ENCODE measurements at places on chromosomes 2 and 18. TPM values are rescaled to one million over a fixed set of nuclear protein-coding genes. Genes with fewer than 3 reads are reported as not detected.

The GPAT2 gene
- total RNA-seq = 0.62 TPM

The SLC19A3 gene
- 0.53 TPM for total RNA-seq

The TMEFF2 gene
- 1.5 TPM for total RNA-seq

The UGT1A4 gene
- 3.8 TPM for total RNA-seq

The NAT8 gene
- not detected for total RNA-seq

The IL36RN gene
- 5.0 TPM for total RNA-seq

The UGT1A8 gene
- total RNA-seq = 0.13 TPM

GRCh38 chr2:233096006-233096405 is 35.9 kb downstream of the INPP5D start:
- H3K27me3 ChIP-seq = no peaks in the 10 kb centered on the region
- no peak overlapping the region for H3K27ac ChIP-seq
- DNase-seq = no peak
- no peaks in the 10 kb centered on the region for H3K36me3 ChIP-seq

GRCh38 chr2:105880637-105881036 is 135.9 kb downstream of the NCK2 start:
- H3K4me1 ChIP-seq = no peaks in the 10 kb centered on the region
- no peak for DNase-seq
- no peaks in the 10 kb centered on the region for H3K27me3 ChIP-seq
- H3K27ac ChIP-seq = no peak overlapping the region
- peaks cover 8% of the 10 kb centered on the region for H3K36me3 ChIP-seq

DNA sequence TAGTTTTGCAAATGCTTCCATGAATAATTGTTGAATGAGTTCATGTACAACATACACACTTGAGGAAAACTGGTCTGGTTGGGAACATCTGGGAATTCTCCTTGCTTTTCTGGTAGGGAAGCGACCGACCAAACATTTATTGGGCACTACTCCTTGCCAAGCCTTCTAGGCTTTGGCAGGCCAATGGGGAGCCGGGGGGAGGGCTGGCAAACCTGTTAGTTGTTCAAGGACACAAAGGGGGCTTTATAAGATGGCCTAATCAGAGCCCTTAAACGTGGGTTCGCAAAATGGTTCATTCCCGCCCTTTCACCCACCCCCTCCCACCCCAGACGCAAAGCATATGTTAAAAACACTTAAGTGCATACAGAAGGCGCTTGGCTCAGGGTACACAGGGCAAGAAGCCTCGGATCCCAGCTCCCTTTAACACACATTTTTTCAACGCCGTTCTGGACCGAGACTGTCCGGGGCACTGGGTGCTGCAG is 844 bp upstream of the VSNL1 start:
- no peaks in the 10 kb centered on the region for H3K36me3 ChIP-seq
- H3K27me3 ChIP-seq = no peaks in the 10 kb centered on the region
- H3K4me1 ChIP-seq = no peaks in the 10 kb centered on the region
- DNase-seq = no peak

DNA sequence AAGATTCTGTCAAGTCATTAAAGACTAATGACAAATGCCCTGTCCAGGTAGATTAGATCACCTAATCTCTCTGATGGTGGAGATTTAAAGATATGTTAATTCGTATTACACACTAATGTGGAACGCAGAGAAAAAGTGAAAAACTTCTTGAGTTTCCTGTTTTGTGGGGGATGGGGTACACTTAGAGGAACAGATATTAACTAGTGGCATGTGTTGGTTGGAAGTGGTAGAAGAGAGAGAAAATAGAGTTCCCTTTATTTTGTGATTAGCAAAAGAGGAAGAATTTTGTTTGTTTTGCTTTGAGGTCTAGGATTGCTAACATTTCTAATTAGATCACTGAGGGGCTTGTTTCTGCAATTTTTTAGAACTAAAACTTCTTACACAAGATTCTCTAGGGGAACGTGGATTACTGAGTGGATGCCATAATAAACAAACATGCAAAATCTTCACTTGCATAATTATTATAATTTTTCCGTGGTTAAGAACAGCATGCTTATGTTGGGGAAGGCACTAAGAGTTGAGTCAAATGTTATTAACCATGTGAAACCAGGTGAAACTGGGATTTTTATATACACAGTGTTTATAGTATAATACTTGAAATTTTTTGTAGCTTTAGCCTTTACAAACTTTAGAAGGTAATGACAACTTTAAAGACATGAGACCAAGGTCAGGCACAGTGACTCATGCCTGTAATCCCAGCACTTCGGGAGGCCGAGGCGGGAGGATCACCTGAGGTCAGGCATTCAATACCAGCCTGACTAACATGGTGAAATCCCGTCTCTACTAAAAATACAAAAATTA is 97.4 kb upstream of the STK17B start:
- no peak overlapping the region for H3K4me3 ChIP-seq
- H3K4me1 ChIP-seq = peaks cover 17% of the 10 kb centered on the region
- no peak for DNase-seq
- H3K27me3 ChIP-seq = no peaks in the 10 kb centered on the region
- H3K27ac ChIP-seq = peak overlapping the region; percentile 75
- no peaks in the 10 kb centered on the region for H3K36me3 ChIP-seq

GRCh38 chr18:73487966-73488365 is 620.2 kb upstream of the NETO1 start:
- DNase-seq = no peak
- H3K27me3 ChIP-seq = no peaks in the 10 kb centered on the region
- no peaks in the 10 kb centered on the region for H3K36me3 ChIP-seq
- H3K4me1 ChIP-seq = no peaks in the 10 kb centered on the region
- H3K4me3 ChIP-seq = no peak overlapping the region

DNA sequence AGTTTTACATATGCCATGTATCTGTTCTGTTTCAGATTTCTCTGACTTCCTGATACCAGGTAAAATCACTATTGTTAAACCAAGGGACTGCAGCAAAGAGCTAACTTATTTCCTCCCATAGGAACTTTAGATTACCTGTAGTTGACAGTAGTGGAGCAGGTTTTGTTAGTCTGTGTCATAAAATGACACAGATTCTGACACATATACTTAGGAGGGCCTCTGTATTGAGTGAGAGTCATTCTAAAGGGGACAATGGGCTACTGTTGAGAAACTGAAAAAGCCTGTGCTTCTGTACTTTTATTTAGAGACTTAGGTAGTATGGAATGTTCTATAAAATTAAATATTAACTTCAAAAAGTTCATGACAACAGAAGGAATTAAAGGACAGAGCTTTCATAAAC is 48.2 kb downstream of the KCMF1 start:
- H3K4me3 ChIP-seq = no peak overlapping the region
- H3K36me3 ChIP-seq = no peaks in the 10 kb centered on the region

- DNase-seq = no peak
- H3K27me3 ChIP-seq = no peaks in the 10 kb centered on the region
- no peak overlapping the region for H3K4me3 ChIP-seq
These were observed 92.5 kb downstream of the DGKD start for GRCh38 chr2:233446606-233447305.

DNA sequence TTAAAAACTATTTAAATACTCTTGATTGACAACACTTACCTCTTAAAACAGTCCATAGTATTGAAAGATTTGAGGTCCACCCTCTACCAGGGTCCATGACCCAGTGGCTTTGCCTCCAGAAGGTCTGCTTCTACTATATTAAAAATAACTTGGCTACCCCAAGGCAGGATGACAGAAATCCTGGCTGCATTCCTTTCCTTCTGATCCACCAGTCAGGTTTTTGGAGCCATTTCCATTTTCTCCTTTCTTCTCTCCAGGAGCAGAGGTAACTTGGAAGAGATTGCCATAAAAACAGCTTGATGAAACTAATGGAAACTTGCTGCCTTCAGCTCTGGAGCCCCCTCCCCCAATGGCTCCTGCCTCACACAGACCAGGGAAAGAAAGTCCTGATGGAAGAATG is 2.6 kb upstream of the FAM171B start:
- H3K36me3 ChIP-seq = no peaks in the 10 kb centered on the region
- DNase-seq = no peak
- no peak overlapping the region for H3K27ac ChIP-seq
- H3K4me3 ChIP-seq = no peak overlapping the region

GRCh38 chr18:68298330-68298729 is 416.6 kb downstream of the TMX3 start:
- no peak overlapping the region for H3K4me3 ChIP-seq
- DNase-seq = no peak
- H3K4me1 ChIP-seq = no peaks in the 10 kb centered on the region

- H3K27me3 ChIP-seq = no peaks in the 10 kb centered on the region
- H3K4me1 ChIP-seq = no peaks in the 10 kb centered on the region
- no peaks in the 10 kb centered on the region for H3K36me3 ChIP-seq
- no peak overlapping the region for H3K4me3 ChIP-seq
- H3K27ac ChIP-seq = no peak overlapping the region
These were observed 42.4 kb upstream of the MTIF2 start for GRCh38 chr2:55311444-55311870.

GRCh38 chr2:201507725-201508124 is 56.2 kb downstream of the STRADB start:
- H3K4me1 ChIP-seq = no peaks in the 10 kb centered on the region
- no peak for DNase-seq
- H3K4me3 ChIP-seq = no peak overlapping the region
- no peak overlapping the region for H3K27ac ChIP-seq

- H3K4me3 ChIP-seq = peak overlapping the region; percentile 25
- H3K36me3 ChIP-seq = no peaks in the 10 kb centered on the region
- H3K27ac ChIP-seq = no peak overlapping the region
- H3K4me1 ChIP-seq = no peaks in the 10 kb centered on the region
- DNase-seq = no peak
- no peaks in the 10 kb centered on the region for H3K27me3 ChIP-seq
These were observed 12.3 kb upstream of the TEX51 start for GRCh38 chr2:126886211-126886915.

DNA sequence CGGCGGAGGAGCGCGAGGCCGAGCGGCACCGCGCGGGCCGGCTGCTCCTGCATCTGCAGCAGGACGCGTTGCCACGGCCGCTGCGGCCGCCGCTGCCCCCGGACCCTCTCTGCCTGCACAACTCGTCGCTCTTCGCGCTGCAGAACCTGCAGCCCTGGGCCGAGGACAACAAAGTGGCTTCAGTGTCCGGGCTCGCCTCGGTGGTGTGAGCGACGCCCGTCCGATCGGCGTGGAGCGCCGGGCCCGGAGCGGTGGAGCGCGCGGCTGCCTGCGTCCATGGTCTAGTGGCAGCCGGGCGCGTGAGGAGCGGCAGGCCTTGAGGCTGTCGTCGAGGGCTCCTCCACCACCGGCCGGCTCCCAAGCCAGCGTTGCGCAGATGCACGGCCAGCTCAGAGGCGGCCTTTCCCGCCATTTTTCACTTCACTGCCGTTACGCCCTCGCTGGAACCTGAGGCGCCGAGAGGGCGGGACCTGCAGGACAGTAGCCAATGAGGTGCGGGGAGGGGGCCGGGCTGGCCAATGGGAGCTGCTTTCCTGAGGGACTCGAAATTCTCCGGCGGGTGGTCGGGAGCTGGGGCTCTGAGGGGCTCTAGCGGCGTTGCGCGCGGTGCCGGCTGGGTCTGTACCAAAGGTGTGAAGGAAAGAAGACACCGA is 1.9 kb downstream of the TLX2 start:
- no peak for DNase-seq
- no peak overlapping the region for H3K27ac ChIP-seq
- H3K4me3 ChIP-seq = peak overlapping the region; percentile 20
- H3K4me1 ChIP-seq = peaks cover 29% of the 10 kb centered on the region

GRCh38 chr2:109392816-109393661 is 220.7 kb downstream of the SEPTIN10 start:
- H3K27me3 ChIP-seq = no peaks in the 10 kb centered on the region
- H3K4me1 ChIP-seq = peaks cover 11% of the 10 kb centered on the region
- H3K4me3 ChIP-seq = no peak overlapping the region

DNA sequence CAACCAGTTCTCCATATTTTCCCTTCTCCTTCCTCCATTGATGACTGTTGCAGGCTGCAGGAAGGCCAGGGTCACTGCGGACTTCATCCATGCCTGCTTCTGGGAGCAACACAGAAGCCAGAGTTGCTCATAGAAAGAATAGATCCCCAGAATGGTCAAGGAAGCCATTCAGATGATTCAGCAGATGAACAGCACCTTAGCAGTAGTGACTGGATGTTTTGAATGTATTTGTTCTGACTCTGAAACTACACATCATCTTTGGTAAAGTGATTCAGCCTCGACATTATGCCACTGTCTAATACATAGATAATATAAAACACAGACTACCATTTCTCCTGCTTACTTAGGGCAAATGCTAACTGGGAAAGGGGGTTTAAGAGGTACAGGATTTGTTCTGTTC is 411.6 kb downstream of the RND3 start:
- peaks cover 6% of the 10 kb centered on the region for H3K4me1 ChIP-seq
- no peaks in the 10 kb centered on the region for H3K36me3 ChIP-seq
- no peak overlapping the region for H3K4me3 ChIP-seq
- no peak overlapping the region for H3K27ac ChIP-seq
- no peak for DNase-seq

DNA sequence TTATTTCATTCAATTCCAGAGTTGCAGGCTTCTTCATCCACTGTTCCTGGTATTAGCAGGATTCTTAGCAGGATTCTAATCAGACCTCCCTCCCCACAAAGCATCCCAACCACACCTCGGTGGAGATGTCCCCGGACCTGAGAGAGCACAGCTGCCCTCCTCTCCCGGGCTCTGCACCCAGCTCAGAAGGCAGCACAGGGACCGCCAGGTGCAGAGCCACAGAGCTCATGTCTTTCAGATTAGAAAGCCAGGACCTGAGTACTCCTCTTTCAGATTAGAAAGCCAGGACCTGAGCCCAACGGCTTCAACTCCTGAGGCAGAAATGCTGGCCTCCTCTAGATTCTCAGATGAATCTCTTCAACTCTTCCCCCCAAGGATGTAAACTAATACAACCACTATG is 152.3 kb downstream of the MYO5B start:
- H3K27me3 ChIP-seq = no peaks in the 10 kb centered on the region
- H3K27ac ChIP-seq = no peak overlapping the region
- DNase-seq = no peak
- no peaks in the 10 kb centered on the region for H3K4me1 ChIP-seq
- H3K36me3 ChIP-seq = no peaks in the 10 kb centered on the region

- H3K4me3 ChIP-seq = no peak overlapping the region
- DNase-seq = no peak
- H3K27me3 ChIP-seq = no peaks in the 10 kb centered on the region
- no peak overlapping the region for H3K27ac ChIP-seq
- H3K4me1 ChIP-seq = no peaks in the 10 kb centered on the region
- H3K36me3 ChIP-seq = no peaks in the 10 kb centered on the region
These were observed 164.3 kb downstream of the MIB1 start for GRCh38 chr18:21904856-21905255.

GRCh38 chr18:2535419-2535910 is 35.8 kb downstream of the METTL4 start:
- no peak overlapping the region for H3K27ac ChIP-seq
- no peaks in the 10 kb centered on the region for H3K27me3 ChIP-seq
- DNase-seq = no peak
- H3K4me3 ChIP-seq = no peak overlapping the region

- DNase-seq = no peak
- no peak overlapping the region for H3K4me3 ChIP-seq
These were observed 15.5 kb downstream of the ASPRV1 start for GRCh38 chr2:69945941-69946340.

All from esophagus squamous epithelium (tissue), 5 donors.